ENCODE measurements at places on chromosomes 3 and 15.

DNA sequence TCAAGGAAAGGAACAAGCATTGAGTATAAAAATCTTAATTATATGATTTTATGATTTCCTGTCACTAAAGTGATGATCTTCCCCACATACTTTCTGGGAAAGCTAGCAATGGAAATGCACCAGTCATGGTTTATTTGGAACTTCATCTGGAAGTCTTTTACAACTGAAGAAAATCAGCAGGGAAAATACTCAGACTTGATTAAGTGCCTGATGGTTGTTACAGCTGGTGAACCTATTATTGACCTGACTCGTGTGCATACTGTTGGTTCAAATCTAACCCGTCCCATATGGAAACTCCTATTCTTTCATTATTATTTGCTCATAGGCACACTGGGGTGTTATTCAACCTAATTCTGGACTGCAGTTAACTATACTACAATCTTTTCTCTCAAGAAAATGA is 701.8 kb upstream of the CCDC54 start:
- DNase-seq = no peak

GRCh38 chr3:49358884-49359225 is 702 bp upstream of the GPX1 start:
- DNase-seq = no peak

DNA sequence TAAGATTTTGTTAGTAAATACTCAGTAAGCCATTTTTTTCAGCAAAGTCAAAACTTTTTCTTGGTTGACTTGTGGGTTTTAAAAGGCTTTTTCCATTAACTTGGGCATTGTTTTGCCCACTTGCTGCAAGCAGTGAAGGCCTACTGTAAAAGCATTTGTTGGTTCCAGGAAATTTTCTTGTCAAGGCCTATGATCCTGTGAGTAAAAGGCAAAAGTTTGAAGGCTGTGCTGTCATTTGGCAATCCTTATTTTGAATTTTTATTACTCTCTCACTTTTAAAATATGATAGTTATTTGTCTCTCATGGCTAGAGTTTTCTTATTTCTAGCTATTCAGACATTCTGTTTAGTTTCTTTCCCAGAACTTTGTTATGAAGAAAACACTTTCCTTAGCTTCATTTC is 13.0 kb downstream of the P2RY12 start:
- no peak for DNase-seq

GRCh38 chr3:102125994-102126368 is 276.7 kb downstream of the NFKBIZ start:
- DNase-seq = no peak

GRCh38 chr3:7025581-7026300 is 164.8 kb downstream of the GRM7 start:
- DNase-seq = no peak

DNA sequence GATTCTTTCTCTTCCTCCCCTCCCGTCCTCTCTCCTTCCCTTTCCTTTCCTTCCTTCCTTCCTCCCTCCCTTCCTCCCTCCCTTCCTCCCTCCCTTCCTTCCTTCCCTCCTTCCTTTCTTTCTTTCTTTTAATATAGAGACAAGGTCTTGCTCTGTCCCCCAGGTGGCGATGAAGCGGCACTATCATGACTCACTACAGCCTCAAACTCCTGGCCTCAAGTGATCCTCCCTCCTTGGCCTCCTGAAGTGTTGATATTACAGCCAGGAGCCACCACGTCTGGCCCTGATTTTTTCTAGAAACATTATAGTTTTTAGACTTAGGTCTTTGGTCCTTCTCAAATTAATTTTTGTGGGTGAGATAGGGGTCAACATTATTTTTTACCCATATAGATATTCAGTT is 15.5 kb downstream of the GRM2 start:
- no peak for DNase-seq

GRCh38 chr3:170560717-170561382 is 25.0 kb downstream of the SLC7A14 start:
- peak; percentile 14 for DNase-seq

DNA sequence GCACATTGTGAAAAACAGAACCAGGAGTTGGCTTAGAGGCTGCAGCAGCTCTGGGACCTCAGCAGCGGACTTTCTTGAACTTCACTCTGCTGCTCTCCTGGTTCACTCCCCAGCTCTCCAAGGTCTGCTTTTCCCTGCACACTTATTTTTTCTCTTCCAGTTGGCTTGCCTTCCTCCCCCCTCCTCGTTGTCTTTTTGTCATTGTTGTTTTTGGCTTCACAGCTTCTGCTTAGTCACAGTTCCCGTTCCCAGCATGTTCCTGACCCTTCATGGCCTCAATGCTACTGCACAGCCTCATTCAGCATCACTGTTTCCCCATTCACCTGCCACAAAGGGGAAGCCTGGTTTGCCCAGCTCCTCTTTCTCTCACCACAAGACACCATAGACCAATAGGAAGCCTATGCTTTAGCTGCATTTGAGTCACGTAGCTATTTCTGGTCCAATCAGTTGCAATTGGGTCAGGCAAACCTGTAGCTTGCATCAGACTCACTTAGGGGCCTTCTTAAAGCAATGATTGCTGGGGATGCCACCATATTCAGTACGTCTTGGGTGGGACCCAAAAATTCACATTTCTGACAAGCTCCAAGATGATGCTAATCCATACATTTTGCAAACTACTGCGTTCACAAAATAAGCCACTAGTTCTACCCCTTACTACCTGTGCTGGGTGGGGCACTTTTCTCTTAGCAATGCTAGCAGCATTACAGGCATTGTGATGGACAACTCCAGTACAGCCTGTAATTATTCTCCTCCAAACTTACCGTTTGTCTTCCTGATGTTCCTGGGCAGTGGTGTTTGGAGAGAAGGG is 7.8 kb upstream of the SUMF1 start:
- peak; percentile 63 for DNase-seq

DNA sequence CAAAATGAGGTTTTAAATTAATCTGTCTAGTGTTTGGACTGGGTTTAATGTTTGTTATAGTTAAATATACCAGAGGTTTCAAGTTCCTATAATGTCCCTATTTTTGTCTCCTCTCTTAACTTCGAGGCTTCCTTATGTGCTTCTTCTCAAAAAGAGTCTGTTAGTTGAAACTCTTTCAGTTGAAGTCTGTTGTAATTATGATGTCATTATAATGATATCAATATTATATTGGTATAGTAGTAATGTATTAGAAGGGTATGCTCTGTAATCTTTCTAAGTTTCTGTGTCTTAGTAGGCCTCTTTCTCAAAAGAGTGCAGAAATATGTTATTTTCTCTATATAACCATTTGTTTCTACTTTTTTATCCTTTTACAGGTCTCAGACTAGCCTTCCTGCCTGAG is 1148.0 kb downstream of the NSUN3 start:
- no peak for DNase-seq

DNA sequence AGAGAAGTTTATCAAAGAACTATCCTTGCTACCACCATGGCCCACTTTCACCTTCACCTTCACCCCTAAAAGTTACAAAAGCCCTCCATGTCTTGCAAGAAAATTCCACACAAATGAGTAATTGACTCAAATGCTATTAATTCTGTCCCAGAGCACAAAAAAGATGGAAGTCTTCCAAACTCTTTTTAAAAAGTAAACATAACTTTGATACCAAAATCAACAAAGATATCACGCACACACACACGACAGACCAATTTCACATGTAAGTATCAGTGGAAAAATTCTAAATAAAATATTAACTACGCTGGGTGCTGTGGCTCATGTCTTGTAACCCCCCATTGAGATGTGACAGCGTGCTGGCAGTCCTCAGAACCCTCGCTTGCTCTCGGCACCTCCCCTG is 1.1 kb upstream of the MCCC1 start:
- no peak for DNase-seq

- no peak for DNase-seq
Measured at GRCh38 chr15:35321926-35322325, 224.0 kb downstream of the DPH6 start.

GRCh38 chr3:129560911-129561594 is 18.1 kb downstream of the H1-8 start:
- DNase-seq = no peak

- DNase-seq = peak; percentile 80
Measured at GRCh38 chr3:150384296-150385212, 23.5 kb upstream of the TSC22D2 start.

DNA sequence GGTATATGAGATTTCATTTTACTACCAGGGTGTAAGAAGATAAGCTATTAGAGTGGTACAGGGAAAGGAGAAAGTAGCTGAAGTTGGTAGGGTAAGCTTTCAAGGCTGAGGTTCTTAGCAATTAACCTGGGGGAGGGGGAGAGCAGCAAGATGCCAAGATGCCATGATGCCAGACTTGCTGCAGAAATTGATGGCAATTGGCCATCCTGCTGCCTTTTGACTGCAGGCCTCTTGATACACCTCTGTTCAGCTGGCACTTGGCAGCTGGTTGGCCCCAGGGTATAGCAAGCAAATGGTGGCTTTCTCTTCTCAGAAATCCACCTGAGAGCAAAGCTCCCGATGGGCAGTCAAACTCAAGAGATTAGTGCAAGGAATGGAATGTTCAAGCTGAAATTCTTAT is 21.4 kb upstream of the DPH6 start:
- no peak for DNase-seq

DNA sequence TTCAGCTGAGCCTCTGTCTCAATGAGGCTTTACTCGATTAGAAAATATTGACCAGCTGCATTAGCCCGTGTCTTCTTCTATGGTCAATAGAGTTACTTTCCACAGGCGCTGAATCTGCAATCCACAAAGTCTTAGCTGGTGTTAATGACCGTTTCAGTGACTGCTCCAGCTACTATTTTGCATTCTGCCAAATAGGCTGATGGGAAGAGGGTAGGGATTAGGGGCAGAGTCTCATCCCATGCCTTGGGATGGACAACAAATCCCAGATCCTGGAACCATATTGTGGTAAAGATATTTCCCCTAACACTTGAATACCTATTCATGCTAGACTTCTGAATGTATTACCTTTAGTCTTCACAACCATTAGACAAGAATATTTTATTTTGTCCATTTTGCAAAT is 29.5 kb upstream of the MAGI1 start:
- no peak for DNase-seq
